Stimulated activated naive CD4-positive, alpha-beta T cell (primary cell): ENCODE measurements at places on chromosomes 7 and 10.

- DNase-seq, result no peak
These were observed 126.1 kb upstream of the DNAJB12 start for GRCh38 chr10:72480861-72481260.

DNA sequence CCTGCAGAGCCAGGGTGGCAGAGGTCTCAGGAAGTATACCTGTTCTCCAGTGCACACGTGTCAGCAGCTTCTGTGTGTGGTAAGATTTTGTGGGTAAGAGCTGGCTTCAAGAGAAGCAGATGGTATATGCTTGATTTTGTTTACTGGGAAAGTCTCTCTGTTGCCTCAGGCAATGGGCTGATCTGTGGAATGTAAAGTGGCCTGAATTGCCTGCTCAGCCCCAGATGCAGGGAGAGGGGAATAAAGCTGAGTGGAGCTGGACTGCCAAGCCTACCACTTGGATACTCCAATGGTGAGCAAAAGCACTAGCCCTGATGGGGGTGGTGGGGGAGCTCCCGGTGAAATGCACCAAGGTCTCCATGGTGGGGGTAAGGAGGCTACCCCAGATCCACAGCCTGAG, 156.1 kb downstream of the WDR11 start:
- DNase-seq, result no peak

- DNase-seq, result no peak
These were observed 98.8 kb downstream of the ELFN1 start for GRCh38 chr7:1768832-1769231.

DNA sequence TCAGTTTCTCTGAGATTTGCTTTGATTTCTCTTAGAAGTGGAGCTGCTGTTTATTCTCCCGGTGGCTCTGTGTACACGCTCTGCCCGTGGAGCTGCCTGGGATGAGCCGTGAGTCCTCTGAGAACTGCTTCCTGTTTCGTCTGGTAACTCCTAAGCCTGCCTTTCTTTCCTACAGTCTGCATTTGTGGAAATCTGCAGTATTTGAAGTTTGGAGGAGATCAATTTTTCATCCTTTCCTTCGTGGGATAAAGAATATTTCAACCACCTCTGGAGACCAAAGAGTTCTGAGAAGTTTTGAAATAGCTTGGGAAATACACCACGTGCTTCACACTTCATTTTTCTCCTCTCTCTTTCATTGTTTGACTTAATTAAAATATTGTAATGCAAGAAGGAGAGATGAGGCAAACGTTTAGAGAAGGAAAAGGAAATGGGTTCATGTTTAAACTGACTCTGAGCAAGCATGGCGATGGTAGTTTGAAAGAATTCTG, 311.9 kb downstream of the LRMDA start:
- DNase-seq, result no peak

DNA sequence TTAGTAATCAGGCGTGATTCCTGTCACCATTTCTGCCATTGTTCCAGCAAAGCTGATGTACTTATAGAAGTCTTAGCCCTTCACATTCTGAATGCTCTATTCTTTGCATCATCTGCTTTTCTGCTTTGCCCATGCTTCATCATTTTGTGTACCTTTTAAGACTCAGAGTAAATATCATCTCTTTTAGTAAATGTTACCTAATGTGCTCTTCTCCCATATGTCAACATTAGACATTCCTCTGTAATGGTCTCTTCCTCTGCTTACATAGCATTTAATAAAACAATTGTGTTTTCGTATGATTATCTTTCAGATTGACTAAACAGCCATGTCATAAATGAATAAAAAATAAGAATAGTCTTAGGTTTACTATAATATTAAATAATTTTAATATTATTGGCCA, 719.6 kb upstream of the GRM3 start:
- no peak for DNase-seq

DNA sequence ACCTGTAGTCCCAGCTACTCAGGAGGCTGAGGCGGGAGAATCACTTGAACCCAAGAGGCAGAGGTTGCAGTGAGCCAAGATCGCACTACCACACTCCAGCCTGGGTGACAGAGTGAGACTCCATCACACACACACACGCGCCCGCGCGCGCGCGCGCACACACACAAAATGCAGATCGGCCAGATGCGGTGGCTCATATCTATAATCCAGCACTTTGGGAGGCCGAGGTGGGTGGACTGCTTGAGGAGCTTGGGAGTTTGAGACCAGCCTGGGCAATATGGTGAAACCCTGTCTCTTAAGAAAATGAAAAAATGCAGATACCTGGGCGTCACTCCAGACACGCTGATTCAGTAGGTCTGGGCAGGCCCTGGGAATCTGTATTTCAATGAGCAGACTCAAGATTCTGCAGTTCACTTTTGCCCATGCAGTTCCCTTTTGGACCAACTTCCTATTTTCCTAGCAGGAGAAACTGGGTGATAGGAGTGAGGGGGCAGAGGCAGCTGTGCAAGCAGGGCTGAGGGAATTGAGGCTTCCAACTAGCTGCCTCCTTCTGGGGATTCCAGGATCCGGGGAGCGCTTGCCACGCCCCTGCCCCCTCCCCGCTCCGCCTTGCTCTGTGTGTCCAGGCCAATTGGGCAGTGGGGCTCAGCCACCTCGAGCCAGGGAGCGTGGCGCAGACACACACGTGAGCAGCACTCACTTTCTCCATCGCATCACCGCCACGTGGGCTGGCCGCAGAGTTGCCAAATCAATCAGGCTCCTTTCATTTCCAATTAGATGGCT, 173.6 kb downstream of the SH3PXD2A start:
- no peak for DNase-seq

- DNase-seq, result no peak
These were observed 46.3 kb downstream of the MYOF start for GRCh38 chr10:93435621-93436397.
